Fibroblast of gingiva (primary cell): ENCODE measurements at places on chromosomes 13 and 19.

- DNase-seq: no peak
Observed at GRCh38 chr19:55674459-55674840, 576 bp upstream of the EPN1 start.

GRCh38 chr13:34172048-34172447 is 354.1 kb downstream of the RFC3 start:
- peak; percentile 58 for DNase-seq

GRCh38 chr19:6677883-6678689 is 8.1 kb upstream of the TNFSF14 start:
- DNase-seq: no peak

DNA sequence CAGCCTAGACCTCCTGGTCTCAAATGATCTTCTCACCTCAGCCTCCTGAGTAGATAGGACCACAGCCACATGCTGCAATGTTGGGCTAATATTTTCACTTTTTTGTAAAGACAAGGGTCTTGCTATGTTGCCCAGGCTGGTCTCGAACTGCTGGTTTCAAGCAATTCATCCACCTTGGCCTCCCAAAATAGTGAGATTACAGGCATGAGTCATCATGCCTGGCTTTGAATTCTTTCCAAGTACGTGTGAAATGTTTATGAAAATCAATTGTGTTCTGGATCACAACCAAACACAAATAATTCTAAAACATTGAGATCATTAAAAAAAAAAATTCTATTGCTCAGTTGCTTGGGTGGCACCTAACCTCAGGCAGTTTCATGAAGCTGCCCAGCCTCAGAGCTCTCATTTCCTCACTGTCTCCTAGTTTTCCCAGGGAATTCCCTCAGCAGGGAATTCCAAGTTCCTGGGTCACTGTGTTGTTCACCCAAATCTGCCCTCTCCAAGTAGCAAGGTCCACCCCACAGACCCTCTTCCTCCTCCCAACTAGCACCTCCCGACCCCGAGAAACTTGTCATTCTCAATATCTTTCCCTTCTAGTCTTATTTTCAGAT is 44.8 kb downstream of the ING1 start:
- DNase-seq: peak; percentile 43

DNA sequence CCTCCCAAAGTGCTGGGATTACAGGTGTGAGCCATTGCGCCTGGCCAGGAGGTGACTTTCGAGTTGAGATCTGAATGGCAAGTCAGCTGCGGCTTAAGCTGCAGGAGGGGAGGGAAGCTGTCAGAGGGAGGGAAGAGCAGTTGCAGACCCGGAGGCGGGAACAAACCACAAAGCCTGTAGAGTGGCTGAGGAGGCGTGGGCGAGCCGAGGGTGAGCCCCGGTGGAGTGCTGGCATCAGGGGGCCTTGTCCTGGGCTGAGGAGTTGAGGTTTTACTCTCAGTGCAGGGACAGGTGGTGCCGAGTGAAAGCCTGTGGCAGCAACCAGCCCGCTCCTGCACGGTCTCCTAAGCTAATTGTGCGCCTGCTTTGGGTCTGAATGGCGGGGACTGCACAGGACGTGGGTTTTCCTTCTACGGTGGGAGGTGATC is 24.2 kb downstream of the PPP1R37 start:
- no peak for DNase-seq

DNA sequence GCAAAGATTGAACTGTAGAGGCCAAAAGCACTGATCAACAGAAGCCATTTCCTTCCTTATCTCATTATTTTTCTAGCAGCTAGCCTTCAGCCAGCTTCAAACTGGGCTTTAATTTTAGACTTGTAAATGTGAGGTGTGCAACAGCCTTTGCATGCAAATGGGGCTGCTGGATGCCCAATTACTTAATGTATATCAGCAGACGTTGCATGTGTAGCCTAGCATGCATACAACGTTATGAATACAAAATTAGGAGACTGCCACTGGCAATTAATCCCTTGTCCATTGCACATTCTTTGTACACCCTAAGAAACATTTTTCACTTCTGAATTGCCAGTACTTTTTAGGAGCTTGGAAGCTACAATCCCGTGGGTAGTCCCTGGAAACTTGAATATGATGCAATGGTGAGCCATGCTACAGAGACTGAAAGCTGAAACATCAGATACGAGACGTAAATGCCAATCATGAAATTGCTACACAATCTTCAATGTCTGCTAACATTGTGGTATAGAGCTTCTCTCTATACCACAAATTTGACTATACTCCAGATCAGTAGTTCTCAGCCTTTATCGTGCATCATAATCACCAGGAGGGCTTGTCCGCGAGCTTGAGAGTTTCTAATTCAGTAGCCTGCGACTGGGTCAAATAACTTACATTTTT is 20.2 kb downstream of the EPSTI1 start:
- DNase-seq: peak; percentile 57
